Anterior cingulate cortex (tissue), 58 donors: ENCODE measurements at places on chromosomes 5 and 9.

- DNase-seq, result no peak
These were observed 17.6 kb downstream of the P4HA2 start for GRCh38 chr5:132209901-132210545.

GRCh38 chr5:168198359-168198758, 93.1 kb upstream of the WWC1 start:
- DNase-seq, result no peak

DNA sequence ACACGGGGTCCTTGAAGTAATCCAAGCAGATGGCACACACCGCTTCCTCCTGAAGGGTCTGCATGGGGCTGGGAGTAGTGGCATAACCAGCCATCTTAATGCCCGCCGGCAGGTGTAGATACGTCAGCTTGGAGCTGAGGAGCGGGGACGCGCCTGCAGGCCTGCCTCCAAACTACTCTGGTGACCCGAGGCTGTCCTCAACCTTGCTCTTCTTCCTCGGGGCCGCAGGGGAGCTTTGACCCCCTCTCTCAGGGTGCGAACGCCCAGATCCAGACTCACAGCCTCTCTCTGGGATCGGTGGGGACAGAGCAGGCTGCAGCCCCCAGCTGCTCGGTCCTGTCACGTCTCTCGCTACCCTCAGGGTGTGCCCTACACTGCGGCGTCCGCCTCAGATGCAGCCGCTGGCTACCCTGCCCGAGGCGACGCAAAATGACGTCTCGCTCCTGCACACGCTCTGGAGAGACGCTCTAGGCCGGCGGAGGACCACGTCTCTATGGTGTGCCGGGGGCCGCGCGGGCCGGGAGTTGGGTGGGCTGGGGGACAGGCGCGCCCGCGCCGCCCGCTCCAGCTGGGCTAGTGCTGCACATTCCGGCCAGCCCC, at the start of gene TRIM52:
TRIM52 (minus strand) TSS at position 424 of the 600 bp plus-strand sequence; CDS start at position 94, 330 bp downstream.
- DNase-seq, result no peak

- no peak for DNase-seq
These were observed 2.7 kb upstream of the APBA1 start for GRCh38 chr9:69674716-69675438.

DNA sequence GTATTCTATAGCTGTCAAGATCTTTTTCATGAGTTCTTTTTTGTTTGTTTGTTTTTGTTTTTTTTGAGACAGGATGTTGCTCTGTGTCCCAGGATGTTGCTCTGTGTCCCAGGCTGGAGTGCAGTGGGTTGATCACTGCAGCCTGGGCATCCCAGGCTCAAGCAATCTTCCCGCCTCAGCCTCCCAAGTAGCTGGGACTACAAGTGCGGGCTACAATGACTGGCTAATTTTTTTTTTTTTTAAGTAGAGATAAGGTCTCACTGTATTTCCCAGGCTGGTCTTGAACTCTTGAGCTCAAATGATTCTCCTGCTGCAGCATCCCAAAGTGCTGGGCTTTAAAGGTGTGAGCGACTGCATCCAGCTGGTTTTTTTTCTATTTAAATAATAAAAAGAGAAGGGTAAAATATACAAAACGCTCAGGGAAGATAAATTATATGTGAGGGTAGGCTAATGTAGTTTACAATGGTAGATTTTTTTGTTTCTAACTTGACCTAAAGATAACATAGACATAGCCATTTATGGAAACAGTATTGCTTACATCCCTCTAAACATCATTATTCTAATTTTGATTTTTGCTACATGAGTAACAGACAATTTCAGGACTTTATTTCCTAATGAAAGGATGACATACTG, 21.9 kb downstream of the ERBIN start:
- DNase-seq, result no peak

DNA sequence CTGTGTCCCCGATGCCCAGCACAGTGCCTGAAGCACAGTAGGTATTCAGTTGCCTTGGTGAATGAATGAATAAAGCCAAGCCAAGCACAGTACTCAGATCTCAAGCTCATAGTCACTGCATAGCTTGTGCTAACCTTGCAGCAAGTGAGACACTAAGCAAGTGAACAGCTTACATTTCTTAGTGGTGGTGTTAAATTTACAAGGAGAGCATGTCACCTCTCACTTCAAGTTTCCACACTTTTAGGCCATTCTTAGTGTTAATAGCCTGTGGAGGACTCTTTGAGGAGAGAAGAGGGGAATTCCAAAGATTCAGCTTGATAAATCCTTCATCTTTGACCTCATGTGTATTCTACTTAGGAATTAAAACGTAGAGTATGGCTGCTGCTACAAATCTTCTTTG, 104.7 kb downstream of the C9orf152 start:
- DNase-seq, result no peak

DNA sequence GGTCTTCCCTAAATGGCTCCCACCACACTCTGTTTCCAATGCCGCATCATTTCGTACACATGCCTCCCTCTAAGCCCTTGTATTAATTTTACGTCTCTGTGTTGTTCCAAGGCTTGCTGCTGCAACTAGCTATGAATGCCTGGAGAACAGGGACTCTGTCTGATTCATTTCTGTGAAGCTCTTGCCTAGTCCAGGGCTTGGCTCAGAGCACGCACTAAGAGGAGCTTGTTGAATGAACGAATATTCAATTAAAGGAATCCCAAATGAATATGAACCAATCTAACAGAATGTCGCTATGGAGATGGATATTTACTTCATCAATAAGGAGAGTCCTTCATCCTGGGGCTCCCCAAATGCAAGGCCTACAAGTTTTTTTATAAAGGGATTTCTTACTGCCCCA, 55.3 kb downstream of the TGFBR1 start:
- DNase-seq, result no peak

DNA sequence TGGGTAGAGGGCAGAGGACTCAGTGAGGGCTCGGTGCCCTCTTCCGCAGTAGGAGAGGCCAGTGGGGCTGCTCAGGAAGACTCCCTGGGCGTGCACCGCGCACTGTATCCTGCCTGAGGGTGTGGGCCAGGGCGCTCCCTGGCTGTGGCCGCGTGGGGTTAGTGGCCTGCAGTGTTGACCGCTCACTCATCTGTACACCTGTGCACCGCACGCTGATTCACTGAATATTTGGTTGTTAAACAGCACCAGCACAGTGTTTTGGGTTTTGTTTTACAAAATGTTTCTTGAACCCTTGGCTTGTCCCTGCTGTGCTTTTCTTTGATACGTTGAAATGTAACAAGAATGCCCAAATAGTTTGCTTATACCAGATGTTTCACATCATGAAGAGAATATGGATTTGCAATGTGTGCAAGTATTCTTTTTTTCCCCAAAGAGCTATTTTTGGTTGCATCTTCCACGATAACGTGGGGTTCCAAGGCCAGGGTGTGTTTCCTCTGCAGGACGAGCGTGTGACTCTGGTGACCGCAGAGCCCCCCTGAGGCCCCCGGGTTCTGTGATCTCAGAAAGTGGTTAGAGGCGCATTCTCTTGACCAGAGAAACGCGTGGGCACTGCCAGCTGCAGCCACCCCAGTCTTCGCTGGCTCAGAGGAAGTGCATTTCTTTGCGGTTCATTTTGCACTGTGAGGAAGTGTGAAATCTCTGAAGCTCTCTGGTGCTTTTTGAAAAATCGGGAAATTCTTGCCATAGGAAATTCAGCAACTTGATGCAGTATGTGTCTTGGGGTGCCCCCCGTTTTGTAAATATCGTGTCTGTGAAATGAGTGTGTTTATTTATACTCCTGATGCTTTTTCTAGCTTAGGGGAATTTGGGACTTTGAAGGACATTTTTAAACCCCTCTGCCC, 46.9 kb downstream of the AHRR start:
- no peak for DNase-seq

- no peak for DNase-seq
These were observed 188.7 kb downstream of the DENND1A start for GRCh38 chr9:123741214-123741613.
